ENCODE measurements at places on chromosomes 7 and 10.

GRCh38 chr7:41855798-41856197 lies 152.9 kb upstream of the INHBA start:
- no peak for DNase-seq

GRCh38 chr7:21947946-21948345 lies 2.2 kb upstream of the CDCA7L start:
- no peak for DNase-seq

DNA sequence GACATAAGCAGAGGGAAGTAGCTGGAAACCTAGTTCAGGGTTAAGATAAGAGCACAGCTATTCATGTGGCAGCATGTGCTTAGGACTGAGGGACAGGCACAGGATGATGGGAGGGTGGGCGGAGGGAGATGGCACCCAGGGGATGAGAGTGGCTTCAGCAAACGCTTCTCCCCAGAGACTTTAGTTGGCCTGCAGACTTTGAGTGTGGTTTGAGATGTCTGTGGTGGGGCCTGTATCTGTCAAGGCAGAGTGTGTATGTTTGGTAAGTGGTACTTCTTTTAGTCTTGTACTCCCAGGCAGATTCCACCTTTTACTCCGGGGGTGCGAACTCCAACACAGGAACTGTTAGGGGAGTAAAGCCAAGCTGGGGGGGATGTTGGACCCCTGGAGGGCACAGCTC lies 88.9 kb downstream of the WDFY4 start:
- no peak for DNase-seq

GRCh38 chr7:16661924-16662323 lies 15.9 kb downstream of the BZW2 start:
- no peak for DNase-seq

- DNase-seq = no peak
Measured at GRCh38 chr7:143002106-143002505, 24.8 kb downstream of the OR9A2 start.

GRCh38 chr10:85995791-85996190 lies 370.8 kb downstream of the GRID1 start:
- DNase-seq = no peak

- no peak for DNase-seq
Measured at GRCh38 chr7:84637568-84638338, 443.2 kb upstream of the SEMA3A start.

DNA sequence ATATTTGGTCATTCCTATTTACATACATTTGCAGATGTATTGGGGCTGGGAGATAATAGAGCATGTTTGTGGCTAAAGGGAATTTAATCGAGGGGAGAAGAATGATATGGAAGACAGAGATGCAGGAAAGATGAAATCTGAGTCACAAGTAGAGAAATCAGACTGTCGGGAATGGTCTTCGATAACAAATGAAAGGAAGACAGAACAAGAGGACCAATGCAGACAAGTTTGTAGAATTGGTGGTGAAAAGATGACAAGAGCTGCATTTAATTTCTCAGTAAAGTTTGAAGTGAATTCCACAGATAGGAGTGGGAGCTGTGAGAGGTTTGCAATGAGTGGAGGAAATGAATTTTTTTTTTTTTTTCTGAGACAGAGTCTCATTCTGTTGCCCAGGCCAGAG lies 60.0 kb downstream of the BRAF start:
- no peak for DNase-seq

- DNase-seq = no peak
Measured at GRCh38 chr7:141511676-141512396, 39.4 kb upstream of the AGK start.

DNA sequence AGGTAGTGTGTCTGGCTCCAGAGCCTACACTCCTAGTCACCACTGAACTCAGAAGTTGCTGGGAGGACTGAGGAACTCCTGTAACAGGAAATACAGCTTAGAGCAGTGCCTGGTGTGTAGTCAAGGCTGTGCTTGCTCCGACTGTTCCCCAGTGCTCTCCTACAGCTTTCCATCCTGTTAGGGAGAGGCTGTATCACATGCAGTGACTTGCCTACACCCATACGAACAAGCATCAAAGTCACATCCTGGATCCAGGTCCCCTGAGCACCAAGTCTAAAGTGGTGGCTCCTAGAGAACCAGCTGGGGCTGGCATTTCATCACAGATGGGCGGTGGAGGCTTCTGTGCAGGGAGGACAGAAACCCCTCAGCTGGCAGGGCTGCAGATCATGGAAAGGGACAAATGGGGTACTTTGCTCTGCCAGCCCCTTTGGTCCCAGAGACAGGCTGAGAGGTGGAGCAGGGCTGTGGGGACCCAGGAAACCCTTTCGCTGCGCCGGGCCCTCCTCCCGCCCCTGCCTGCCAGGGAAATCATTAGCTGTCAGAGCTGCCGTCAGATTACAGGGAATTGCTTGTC lies 7.7 kb downstream of the ASB10 start:
- DNase-seq = no peak

GRCh38 chr10:4028027-4028471 lies 243.0 kb upstream of the KLF6 start:
- no peak for DNase-seq

GRCh38 chr7:155310425-155311114 lies 12.9 kb downstream of the INSIG1 start:
- no peak for DNase-seq

GRCh38 chr10:116005301-116005700 lies 267.7 kb downstream of the GFRA1 start:
- no peak for DNase-seq

DNA sequence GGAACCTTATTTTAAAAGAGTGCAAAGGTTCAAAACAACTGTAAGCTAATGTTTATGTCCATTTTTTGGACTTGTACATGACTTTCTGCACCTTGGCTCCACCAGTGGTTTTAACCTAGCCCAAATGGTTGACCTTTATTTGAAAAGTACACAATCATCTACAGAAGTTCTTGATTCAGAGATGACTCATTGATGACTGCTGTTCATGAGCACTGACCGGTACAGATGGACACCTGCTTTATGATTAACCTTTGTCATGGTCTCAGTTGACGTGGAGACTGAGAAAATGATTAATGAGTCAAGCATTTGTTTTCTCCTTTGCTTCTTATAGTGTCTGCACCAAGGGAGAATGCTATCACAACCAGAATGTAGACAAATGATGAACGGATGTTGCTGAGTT lies 55.7 kb upstream of the PTER start:
- DNase-seq = no peak

GRCh38 chr7:50509459-50509858 lies 55.7 kb downstream of the DDC start:
- DNase-seq = no peak

- no peak for DNase-seq
Measured at GRCh38 chr10:84675060-84675459, 346.7 kb downstream of the CCSER2 start.

DNA sequence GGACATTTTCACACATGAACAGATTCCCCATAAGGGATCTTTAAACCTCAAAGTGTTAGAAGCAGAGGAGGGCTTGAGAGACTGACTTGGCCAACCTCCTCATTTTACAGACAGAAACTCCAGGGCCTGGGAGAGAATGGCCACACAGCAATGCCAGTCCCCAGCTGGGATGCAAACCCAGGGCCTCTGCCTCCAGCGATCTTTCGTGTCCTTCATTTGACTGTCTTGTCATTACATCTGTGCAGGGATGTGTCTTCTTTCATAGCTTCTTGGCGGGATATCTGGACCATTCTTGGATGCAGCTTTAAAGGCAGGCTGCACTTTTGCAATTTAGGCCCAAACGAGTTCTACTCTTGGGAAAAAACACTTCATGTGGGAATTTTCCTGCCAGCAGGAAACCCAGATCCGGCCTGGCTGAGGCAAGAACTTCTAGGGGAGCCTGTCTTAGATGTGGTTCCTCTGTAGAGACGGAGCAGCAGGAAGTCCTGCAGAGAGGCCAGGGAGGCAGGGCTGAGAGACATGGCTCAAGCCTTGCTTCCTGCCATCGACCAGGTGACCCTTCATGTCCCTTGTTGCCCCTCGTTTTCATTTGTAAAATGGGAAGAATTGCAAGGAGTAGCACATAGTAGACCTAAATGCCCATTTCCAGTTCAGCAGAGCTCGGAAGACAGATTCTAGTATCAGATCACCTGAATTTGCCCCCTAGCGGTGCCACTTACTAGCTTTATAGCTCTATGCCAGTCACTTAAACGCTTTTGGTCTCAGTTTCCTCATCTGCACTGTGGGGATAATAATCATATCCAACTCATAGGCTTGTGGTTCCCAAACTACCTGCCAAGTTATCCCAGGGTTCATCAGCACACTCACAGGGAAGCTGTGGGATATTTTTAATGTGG lies 43.9 kb upstream of the SLC29A3 start:
- no peak for DNase-seq

DNA sequence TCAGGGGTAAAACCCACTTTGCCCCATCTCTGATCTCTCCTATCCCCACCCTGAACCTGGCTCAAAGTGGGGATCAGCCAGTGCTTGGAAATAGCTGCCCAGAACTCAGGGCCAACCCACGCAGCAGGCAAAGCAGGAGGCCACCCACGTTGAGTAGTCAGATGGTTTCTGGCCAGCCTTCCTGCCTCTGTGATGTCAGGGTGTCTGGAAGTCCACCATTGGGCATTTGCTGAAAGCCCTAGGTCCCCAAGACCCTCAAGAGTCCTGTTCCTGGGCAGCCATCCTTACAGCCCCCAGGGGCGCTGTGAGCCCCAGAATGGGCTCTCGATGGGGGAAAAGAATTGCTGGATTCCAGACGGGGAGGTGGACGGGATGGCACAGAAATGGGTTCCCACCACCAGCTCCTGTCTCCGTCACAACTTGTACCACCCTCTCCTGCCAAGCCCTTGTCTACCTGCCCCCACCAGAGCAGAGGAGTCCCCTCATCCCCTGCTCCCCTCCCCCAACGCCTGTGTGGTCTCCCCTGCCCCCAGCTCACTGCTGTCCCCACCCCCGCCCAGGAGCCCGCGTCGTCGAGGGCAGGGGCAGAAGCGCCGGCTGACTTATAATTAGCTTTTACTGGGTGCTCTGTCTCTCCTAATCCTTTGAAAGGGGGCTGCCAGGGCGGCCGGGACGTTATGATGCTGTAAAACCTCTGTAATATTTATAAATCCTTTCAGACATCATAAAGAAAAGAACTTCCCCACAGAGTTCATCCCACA lies 3.9 kb downstream of the MYL10 start:
- DNase-seq = no peak

GRCh38 chr10:94069884-94070283 lies 76.2 kb downstream of the PLCE1 start:
- DNase-seq = no peak

- no peak for DNase-seq
Measured at GRCh38 chr10:126838316-126838715, 66.9 kb upstream of the DOCK1 start.

- DNase-seq = no peak
Measured at GRCh38 chr7:3861941-3862340, 560.9 kb downstream of the SDK1 start.

- DNase-seq = no peak
Measured at GRCh38 chr10:133139551-133140065, 20.4 kb upstream of the KNDC1 start.
